AG04449 (cell line): ENCODE measurements at places on chromosomes 4 and X.

DNA sequence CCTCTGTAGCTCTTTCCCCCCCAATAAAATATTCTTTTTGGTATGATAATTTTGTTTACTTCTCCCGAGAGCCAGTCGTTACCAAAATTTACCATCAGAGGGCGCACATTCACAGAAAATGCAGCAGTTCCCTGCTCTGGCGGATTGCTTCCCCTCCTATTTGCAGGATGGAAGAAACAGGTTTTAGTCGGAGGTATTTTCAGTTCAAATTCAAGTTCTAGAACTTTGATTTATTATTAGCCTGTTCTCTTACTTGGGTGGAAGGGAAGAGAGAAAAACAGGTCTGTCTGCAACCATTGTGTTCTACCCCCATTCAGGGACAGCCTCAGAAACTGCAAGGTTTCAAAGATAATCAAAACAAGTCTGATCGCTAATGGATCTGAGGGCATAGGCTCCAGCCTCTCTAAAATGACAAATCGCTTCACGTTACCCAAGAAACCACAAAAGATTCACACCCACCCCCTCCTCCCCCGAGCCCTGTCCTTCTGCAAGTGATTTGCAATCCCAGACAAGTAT is 263.8 kb upstream of the RPS6KA3 start:
- no peak for DNase-seq

DNA sequence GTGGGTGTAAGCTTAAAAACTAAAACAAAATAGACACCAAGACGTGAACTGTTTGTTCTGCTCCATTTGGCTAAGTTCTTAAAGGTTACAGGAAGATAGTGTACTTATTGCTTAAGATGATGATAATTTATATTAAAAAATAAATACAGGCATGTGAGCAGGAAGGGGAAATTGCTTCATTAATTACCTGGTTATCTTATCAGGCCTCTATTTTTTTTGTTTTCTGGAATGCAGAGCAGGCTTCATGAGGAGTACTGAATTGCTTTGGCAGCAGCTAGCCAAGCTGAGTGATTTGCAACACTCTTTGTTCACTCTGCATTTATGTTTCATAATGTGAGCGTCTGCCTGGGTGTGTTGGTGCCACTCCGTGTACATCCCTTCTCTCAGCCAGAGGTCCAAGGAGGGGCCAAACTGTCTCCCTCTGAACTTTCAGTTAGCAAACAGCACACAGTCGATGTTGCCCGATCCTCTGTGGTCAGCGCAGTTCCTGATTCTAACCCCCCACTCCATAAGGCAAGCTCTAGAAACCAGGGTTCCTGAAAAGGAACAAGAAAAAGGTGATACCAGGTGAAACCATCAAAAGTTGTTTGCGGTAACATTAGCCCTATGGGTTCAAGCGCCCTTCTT is 348.2 kb downstream of the SPRY1 start:
- DNase-seq: no peak

- DNase-seq: no peak
These were observed 129.4 kb downstream of the CNKSR2 start for GRCh38 chrX:21503593-21503992.

DNA sequence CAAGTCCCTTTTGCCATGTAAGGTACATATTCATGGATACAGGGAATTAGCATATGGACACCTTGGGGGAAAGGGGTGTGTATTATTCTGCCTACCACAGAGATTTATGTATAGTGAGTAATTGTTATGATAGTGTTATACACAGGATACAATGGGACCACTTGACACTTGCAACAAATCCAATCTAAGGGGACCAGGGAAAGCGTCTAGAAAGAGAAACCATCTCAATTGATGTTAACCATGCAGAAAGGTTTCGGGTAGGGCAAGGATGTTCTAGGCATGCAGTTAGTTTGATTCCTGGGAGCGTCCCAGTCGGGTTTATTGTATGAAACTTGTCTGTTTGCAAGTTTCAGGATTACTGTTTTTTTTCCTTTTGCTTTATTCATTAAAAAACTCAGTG is 34.2 kb downstream of the MMRN1 start:
- DNase-seq: no peak

GRCh38 chrX:1531096-1531890 is 5.7 kb downstream of the P2RY8 start:
- DNase-seq: no peak

DNA sequence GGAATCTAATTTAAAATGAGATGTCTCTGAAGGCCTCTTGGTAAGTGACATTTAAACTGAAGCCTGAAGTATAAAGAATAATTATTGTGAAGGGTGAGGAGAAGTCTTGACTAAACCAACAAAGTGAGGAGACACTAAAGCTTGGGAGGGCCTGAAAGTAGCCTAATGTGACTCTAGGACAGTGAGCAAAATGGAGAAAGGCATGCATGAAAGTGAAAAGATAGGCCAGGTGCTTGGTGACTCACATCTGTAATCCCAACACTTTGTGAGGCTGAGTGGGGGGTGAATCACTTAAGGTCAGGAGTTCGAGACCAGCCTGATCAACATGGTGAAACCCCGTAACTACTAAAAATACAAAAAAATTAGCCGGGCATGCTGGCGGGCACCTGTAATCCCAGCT is 46.9 kb upstream of the SMARCAD1 start:
- no peak for DNase-seq

- no peak for DNase-seq
These were observed 1.4 kb downstream of the MAGED1 start for GRCh38 chrX:51894697-51895336.

- no peak for DNase-seq
These were observed 18.0 kb downstream of the OPHN1 start for GRCh38 chrX:68415316-68415715.

GRCh38 chrX:103477496-103477895 is 41.8 kb downstream of the RAB40A start:
- no peak for DNase-seq

DNA sequence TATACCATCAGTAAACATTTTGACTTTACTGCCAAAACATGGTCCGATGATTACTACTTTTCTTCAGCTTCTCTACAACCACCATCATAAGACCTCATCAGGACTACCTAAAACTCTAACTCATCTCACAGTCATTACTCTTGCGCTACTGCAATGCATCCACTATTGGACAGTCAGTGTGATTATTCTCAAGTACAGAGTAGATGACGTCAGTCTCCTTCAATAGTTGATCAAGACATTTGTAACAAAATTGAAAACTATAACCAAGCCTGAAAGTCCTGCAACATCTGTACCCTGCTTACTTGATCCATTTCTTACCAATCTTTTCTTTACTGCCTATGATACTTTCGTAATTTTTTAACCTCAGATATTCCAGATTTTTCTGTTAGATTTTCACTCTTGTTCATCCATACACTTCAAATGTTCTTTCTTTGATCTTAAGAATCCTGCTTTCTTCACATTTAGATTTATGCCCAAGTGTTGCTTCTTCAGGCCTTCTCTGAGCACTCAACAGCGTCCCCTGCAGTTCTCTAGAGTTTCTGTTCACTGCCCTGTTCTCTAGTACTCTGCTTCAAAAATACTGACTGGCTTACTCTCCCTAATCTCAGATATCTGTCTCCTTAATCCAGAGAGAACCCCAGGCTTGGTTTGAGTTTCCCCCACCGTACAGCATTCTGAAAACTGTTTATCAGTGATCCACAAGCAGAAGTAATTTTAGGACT is 1517.6 kb downstream of the STIM2 start:
- DNase-seq: no peak

DNA sequence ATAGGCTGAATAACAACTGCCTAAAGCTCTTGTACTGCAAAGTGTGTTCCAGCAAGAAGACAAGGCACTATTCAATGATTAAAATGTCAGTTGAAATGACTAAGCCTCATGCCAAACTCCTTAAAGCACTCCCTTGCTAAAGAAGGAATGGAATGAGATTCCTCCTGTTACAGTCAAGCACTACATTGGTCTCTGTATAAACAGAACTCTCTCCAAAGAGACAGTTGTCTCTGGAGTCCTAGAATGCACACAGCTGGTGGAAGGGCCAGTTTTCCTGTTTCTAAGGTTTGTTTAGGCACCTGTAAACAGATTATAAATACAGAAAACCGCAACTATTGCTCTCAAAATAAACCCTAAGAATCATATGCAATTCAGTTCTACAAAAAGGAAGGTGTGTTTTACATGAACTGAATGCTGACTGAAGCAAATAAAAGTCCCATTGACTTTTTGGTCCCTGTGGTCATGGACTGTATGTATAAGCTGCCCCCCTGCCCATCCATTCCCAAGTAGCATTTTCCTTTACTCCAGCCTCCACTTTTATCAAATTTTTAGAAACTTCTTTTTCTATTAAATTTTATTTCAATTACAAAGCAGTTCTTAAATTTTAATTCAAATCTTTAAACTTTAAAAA is 47.0 kb downstream of the FAT1 start:
- DNase-seq: peak; percentile 80

- DNase-seq: no peak
These were observed 101.4 kb downstream of the NHS start for GRCh38 chrX:17476411-17476810.

DNA sequence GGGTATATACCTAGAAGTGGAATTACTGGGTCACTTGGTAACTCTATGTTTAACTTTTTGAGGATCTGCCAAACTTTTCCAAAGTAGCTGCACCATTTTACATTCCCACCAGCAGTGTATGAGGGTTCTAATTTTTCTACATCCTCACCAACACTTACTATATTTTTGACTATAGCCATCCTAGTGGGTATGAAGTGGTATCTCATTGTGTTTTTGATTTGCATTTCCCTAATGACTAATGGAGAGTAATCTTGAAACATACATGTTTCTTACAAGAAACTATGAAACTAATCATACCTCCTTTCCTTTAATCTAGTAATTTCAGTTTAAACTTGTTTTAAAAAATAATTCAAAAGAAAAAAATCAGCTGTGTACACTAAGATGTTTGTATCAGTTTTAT is 17.9 kb downstream of the BCLAF3 start:
- no peak for DNase-seq

DNA sequence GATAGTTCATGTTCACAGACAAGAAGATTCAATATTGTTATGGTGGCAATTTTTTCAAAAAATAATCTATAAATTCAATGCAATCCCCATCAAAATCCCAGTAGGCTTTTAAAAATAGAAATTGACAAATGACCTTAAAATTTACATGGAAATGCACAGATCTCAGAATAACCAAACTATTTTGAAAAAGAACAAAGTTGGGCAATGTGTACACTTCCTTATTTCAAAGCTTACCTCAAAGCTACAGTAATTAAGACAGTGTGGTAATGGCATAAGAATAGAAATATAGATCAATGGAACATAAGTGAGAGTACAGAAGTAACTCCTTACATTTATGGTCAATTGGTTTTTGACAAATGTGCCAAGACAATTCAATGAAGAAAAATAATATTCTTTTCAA is 39.0 kb downstream of the FRMD7 start:
- DNase-seq: no peak

- DNase-seq: no peak
These were observed 38.0 kb downstream of the MAGEE2 start for GRCh38 chrX:75746891-75747639.

GRCh38 chrX:31240982-31241381 is 169.1 kb upstream of the FTHL17 start:
- DNase-seq: no peak

- no peak for DNase-seq
These were observed 2.1 kb downstream of the PDS5A start for GRCh38 chr4:39975488-39976089.

DNA sequence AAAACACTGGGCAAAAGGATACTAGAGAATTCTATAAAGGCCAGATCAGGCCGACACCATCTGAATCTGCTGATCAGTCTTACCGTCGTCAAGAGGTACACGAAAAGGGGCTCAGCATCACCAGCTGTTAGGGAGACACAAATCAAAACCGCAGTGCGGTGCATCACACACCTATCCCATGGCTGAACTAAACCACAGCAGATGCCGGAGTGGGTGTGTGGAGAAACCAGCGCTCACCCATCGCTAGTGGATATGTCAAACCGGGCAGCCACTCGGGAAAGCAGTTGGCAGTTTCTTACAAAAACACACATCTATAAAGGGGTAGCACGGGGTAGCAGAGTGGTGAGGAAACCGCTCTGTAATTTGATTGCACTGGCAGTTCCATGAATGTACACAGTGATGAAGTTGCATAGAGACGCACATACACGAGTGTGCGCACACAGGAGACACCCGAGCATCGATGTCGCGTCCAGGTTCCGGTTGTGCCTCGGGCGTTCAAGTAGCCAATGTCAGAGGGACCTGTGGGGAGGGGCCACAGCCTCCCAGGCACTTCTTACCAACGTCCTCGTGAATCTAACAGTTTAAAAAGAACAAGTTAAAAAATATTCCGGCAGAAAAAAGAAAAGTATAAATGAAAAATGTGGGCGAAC is 23.1 kb upstream of the CCNQ start:
- no peak for DNase-seq

DNA sequence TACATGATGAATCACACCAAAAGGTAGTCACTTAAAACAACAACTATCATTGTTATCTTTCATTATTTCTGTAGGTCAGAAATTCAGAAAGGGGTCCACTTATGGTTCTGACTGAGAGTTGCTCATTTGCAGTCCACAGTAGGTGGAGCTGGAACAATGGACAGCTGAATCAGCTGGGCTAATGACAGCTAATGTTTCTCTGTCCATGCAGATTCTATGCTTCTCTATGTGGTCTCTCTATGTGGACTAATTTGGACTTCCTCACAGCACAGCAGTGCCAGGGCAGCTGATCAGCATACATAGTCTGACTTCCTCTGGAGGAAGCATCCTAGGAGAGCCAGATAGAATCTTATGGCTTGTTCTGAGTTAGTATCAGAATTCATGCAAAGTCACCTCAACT is 131.7 kb upstream of the INTU start:
- DNase-seq: no peak

- DNase-seq: no peak
These were observed 27.4 kb upstream of the AFAP1 start for GRCh38 chr4:7967063-7967440.

- DNase-seq: no peak
These were observed 112.3 kb downstream of the KLHL8 start for GRCh38 chr4:87108142-87108546.
